Right hindlimb (tissue), 1 donor: ENCODE measurements at places on chromosomes 4 and X.

DNA sequence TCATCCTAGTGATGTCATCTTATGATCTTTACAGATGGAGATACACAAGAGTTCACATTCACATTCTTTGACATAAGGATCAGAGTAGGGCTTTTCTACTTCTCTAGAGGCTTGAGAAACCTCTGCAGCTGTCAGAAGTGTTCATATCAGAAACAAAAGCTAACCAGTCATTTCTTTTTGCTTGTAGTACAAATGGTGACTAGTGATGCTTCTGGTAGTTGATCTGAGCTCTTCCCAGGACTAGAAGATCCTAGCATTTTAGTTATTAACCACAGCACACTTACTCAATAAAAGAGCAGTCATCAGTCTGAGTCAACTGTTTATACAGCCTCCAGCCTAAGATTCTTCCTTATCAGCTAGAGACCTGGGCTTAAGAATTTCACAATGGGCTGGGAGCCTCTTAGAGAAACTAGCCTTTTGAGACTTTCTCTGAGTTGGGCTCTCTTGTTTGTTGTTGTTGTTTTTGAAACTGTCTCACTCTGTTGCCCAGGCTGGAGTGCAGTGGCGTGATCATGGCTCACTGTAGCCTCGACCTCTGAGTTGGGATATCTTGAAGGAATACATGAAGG, 84.1 kb downstream of the TMEM164 start:
- DNase-seq, result no peak

DNA sequence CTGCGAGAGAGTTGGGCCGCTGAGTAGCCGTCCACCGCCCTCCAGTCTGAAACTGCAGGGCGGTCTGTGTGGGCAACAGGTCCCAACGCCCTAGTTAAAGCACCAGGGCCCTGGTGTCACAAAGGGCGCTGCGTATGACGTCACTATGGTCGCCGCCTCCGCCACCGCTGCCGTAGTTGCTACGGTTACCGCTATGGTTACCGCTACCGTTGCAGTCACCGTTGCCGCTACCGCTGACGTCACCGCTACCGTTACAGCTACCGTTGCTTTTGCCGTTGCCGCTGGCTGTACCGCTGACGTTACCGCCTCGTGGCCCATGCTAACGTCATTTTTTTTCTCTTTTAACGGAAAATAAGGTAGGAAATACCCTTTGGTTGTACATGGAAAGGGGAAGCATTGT, at the start of gene PPP1R2C:
Gene PPP1R2C (minus strand): TSS at position 68 of the 400 bp plus-strand sequence. CDS start 84 bp downstream, outside the sequence.
- DNase-seq, result no peak

- DNase-seq, result no peak
Measured at GRCh38 chr4:148017801-148018200, 285.9 kb downstream of the ARHGAP10 start.

DNA sequence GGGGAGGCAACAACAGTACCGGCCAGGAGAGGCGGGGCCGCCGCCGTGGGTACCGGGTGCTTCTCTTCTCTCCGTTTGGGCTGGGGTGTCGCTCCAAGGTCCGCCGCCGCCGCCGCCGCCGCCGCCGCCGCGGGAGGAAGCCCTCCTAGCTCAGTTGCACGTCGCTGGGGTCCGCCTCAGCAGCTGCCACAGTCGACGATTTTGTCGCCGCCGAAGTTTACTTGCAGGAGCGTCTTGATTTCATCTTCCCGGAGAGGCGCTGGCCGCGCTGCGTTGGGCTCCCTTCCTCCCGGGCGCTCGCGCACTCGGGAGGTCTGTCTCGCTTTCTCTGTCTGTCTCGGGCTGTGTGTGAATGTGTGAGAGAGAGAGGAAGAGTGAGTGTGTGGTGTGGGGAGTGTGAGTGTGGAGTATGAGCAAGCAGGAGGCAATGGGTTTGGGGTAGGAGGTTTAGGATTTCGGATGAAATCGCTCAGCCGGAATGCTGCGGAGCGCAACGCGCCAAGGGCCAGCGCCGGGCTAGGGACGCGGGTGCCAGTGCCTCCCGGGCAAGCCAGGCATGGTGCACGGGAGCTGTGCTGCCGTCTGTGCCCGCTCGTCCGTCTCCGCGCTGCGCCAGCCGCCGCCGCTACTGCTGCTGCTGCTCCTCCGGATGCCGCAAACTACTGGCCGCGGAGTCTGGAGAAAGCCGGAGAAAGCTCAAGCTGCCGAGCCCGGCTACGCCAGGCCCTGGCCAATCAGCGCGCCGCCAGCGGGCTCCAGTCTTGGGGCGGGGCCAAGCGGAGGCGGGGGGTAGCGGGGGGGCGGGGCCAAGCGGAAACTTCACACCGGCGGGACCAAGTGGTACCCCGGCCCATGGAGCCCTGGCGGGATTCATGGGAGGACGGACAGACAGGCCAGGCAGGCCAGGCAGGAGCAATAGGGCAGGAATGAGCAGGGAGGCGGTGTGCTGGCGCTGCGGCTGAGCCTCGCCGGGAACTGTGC, at the start of gene PCDH19:
Gene PCDH19 (minus strand): TSS at position 664 of the 981 bp plus-strand sequence. CDS start 1,676 bp downstream, outside the sequence.
- DNase-seq, result peak; percentile 84

GRCh38 chrX:53285591-53285990, 4.2 kb upstream of the IQSEC2 start:
- DNase-seq, result no peak

DNA sequence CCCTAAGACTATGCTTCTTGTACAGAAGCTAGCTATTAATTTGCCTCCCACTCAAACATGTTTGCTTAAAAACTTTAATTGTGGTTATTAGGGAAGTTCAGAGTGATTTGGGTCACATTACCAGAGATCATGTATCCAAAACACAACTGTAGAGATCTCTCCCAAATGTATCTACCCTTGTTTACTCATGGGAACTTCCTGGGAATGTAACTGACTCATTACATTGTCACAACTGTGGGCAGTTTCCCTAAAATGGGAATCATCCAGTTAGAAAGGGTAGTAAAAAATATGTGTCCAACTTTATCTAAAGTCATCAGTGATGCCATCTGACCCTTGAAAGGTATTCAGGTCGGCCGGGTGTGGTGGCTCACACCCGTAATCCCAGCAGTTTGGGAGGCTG, 40.3 kb upstream of the GLRA3 start:
- DNase-seq, result no peak

DNA sequence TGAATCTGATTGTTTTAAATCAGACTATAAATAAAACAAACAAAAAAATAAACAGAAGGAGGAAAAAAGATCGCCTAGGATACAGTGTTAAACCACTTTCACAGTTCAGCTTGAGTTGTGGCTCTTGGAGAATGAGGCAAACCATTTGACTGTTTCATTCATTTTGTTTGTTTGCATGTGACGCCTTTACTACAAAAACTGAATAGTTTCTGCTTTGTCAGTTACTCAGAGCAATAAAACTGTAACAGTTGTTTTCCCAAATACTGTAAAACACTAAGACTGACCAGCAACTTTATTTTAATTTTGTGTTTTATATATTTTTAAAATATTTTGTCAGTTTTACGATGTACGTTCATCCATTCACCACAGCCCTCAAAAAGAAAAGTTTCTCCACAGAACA, 214.5 kb downstream of the FBXW7 start:
- DNase-seq, result no peak

DNA sequence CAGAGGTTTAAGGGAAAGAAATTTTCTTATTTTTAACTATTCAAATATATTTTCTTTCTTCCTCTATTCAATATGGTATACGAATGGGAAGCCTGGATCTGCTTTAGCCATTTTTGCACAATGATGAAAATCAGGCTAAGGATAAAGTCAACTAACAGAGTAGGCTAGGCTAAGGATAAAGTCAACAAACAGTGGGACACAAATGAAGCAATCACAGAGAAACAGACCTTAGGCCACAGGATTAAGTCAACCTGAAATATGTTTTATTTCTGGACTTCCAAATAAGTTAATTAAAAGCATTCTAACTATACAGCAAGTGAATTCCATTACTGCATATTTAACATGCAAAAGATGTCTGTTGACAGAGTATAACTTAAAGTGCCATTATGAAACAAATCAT, 17.0 kb downstream of the DYNLT3 start:
- no peak for DNase-seq

DNA sequence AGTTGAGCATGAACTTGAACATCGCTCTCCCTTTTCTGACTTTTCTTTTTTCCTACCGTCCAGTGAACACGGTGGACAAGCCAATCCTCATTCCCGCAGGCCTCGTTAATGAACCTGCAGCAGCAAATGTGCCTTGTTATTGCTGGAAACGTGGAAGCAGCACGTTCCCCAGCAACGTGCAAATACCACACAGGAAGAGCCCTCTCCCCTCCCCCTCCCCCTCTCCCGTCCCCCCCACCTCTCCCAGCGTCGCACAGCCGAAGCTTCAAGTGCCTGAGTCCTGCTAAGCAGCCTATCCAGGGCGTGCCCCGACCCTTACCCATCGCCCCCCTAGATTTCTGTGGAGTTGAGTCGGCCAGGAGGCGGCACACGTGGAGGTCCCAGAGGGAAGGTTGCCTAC, 219.9 kb downstream of the BCOR start:
- peak; percentile 68 for DNase-seq

- DNase-seq, result no peak
Measured at GRCh38 chrX:106742193-106742592, 15.7 kb downstream of the RNF128 start.

DNA sequence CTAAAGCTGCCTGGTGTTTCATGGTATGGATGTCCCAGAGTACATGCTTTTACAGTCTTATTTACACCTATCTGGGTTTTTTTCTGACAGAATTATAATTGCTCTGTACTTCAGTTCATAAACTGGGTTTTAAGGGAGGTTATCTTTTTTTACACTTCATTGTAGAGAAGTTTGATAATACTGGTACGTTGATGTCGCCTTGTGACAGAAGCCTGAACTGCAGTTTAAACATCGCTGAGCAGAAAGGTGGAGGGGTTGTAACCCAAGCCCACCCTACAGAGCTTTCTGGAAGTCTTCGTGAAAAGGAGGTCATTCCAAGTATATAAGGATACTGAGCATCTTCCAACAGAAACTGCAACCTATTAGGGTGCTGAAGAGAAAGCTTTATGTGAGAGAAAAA, 46.4 kb downstream of the BEX1 start:
- no peak for DNase-seq

- peak; percentile 18 for DNase-seq
Measured at GRCh38 chr4:4857809-4858508, 1.5 kb upstream of the MSX1 start.

DNA sequence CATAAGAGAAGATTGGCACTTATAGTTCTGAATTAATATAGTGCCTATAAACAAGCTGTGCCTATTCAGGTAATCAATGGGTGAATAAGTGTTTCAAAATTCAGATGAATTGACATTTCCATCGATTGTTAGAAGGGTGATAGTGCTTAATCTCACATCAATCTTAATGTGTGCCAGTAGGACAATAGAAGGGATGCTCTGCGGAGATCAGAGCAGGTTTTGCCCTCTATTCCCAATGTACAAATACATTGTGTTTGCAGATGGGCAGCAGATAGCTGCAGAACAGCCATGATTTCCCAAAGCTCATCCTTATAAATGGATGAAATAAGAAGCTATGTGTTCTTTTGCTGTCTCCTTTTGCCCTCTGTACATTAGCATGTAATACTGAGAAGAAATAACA, 7.2 kb downstream of the MAB21L2 start:
- DNase-seq, result no peak

- no peak for DNase-seq
Measured at GRCh38 chr4:142366769-142367181, 479.3 kb downstream of the INPP4B start.

- DNase-seq, result peak; percentile 19
Measured at GRCh38 chr4:149095811-149096210, 653.6 kb upstream of the NR3C2 start.

- DNase-seq, result no peak
Measured at GRCh38 chrX:155983326-155983725, 14.2 kb upstream of the IL9R start.

GRCh38 chrX:112147206-112147605, 64.6 kb upstream of the TRPC5 start:
- no peak for DNase-seq

DNA sequence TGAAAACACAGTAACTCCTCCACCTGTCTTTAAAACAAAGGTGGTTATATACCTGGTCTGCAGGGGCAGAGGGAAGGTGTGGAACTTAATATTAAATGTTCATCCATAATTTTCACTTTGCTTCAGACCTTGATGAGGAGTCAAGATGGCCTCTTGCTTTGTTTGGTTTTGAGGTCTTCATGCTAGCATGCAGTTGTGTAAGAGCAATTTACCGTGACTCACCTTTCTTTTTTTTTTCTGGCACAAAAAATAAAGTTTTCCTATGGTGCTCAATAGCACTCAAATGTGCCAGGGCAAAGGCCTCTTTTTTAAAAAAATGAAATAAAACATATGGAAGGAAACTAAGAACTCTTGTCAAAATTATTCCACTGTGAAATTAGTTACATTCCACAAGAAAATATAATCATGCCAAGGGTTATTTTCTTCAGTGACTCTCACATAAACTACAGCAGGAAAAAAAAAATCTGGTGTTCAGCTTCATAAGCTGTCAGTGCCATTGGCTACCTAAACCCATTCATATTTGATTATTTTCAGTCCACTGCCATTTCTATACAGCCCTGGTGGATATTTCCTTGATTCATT, 128.2 kb downstream of the SLC7A11 start:
- no peak for DNase-seq

GRCh38 chr4:88158038-88158488, 376 bp downstream of the ABCG2 start:
- no peak for DNase-seq

DNA sequence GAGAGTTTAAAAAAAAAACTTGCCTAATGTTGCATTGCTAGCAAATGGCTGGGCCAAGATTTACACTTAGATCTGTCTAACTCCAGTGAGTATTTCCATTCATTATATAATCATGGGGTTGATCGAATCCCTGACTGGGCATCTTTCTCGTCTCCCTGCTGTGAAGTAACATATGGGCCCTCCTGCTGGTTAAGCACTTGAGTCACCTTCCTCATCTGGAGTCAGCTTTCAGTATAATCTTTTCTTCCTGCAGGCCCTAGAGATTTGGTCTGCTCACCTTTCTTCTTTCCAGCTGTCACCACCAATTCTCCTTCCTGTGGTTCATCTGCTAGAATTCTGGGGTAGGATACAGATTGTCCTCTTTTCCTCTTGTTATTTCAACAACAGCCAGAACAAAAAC, 41.6 kb downstream of the TIGD2 start:
- no peak for DNase-seq

GRCh38 chr4:176921256-176921655, 128.5 kb upstream of the VEGFC start:
- no peak for DNase-seq
